Stimulated activated CD8-positive, alpha-beta memory T cell treated with anti-CD3 and anti-CD28 coated beads, Interleukin-7, amount 100 ng/mL, for 4 hours (primary cell): ENCODE measurements at places on chromosomes 7 and 10.

DNA sequence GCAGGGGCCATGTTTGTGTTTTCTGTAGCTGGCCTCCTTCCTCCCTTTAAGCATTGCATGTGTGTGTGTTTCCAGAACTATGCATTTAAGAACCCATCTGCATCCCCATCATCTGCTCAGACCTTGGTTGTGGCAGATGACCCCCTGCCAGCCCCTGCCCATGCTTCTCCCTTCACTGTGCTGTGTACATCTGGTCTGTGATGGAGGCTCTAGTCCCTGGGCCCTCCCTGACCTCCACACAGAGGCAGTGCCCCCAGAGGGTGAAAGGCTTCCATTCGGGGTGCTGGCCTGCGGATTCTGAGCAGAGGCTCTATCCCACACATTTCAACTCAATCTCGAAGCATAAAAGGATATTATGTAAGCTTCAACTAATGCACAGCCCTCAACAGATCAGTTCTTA is 89.4 kb downstream of the TACC2 start:
- DNase-seq = no peak

DNA sequence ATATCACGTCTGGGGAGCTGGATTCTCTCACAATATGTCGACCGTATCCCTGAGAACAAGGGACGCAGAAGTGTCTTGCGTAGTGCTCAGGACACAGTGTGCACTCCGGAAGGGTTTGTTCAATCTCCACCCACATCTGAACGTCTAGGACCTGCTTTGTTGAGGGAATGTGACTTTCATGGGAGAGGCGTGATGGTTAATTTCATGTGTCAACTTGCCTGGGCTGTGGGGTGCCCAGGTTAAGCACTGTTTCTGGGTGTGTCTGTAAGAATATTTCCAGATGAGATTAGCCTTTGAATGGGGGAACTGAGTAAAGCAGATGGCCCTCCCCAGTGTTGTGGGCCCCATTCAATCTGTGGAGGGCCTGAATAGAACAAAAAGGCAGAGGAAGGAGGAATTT is 80.4 kb upstream of the SFMBT2 start:
- no peak for DNase-seq

DNA sequence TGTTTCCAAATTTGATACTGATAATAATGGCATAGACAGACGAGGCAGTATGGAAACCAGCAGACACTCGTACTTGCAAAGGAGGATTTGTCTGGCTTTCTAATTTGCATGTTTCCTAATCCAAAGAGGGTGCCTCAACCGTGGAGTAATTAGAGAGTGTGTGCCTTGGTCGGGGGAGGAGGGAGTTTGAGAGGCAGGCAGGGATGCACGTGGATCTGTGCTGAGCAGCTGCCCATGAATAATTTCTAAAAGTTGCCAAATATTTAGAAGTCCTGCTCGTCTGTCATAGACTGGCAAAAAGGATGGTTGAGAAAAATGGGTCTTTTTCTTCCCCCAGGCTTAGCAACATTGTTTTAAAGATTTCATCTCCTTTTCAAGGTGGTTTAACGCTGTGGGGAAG is 69.4 kb downstream of the PTPRE start:
- DNase-seq = no peak

- DNase-seq = no peak
These were observed 135.8 kb downstream of the RAMP3 start for GRCh38 chr7:45293295-45293942.

DNA sequence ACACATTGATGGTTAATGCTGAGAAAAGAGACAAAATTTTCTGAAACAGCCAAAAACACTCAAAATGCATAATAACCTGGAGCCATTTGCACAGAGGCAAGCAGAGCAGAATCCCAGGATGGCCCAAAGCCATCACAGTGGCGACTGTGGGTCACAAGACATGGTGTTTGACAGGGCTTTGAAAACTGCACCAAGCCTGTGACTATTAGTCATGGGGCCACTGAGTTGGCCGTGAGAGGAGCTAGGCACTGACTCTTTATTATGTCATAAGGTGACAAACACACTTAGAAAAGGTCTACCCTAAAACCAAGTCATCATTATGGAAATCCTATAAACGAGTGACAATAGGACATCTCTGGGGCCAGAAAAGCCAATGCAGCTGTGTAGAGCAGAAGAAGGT is 23.9 kb downstream of the DRGX start:
- DNase-seq = no peak

GRCh38 chr10:48929413-48929990 is 10.1 kb downstream of the LRRC18 start:
- no peak for DNase-seq

GRCh38 chr7:105655500-105656380 is 74.4 kb upstream of the EFCAB10 start:
- no peak for DNase-seq

DNA sequence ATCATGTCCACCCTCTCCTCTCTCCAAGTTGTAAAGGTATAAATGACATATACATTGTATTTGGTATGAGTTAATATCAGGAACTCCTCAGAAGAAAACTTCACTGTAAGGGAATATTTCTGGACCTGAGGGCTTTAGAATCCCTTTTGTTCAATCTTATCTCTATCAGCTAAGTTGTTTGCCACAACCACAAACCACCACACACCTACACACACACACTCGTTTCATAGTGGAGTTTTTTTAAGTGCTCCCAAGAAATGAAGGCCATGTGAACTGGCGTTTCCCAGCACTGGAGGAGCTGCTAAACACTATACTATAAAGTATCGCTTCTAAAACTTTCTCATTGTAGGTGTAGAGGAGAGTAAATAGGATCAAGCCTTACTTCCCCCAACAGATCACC is 64.8 kb upstream of the GHITM start:
- no peak for DNase-seq

- DNase-seq = no peak
These were observed 22.5 kb downstream of the LRRN3 start for GRCh38 chr7:111113263-111114017.

DNA sequence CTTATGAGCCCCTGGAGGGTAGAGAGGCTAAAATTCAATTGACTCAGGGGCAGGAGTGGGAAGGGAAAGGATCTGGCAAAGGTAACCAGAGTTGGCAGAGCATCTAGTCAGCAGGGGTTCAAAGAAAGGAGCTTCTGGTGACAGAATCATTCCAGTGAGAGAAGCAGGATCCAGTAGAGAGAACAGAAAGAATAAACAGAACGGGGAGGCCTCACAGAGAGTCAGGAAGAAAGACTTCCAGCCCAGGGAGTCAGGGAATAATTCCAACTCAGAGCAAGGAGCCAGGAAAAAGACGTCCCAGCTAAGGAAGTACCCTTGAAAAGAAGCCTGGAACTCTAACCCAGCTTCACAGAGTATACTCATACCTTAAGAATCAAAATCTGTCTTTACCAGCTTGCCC is 66.6 kb upstream of the CPXM2 start:
- no peak for DNase-seq

GRCh38 chr7:122304319-122304975 is at the start of gene FEZF1:
TSS of gene FEZF1 (minus strand) at chr7:122304750. CDS start at chr7:122304437, 313 bp downstream.
- no peak for DNase-seq

DNA sequence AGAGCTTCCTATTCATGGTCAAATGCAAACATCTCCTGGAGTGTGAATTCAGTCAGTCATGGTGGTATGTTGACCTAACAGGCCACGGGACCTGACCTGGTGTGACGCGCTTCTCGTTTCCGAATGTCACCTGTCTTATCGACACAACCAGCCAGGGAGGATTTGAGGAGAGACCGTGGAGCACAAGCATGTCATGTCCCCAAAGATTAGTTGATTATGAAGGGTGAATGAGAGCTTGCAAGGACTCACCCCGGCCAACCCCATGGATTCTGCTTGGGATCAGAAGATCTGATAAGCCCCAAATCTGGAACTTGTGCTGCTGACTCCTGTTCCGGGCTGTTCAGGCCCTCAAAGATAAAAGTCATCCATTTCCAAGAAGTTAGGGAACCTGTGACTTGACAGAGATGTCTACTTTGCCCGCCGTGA is 10.5 kb downstream of the ADRA2A start:
- no peak for DNase-seq

- DNase-seq = no peak
These were observed 196.4 kb downstream of the LHFPL3 start for GRCh38 chr7:104524853-104525252.

- no peak for DNase-seq
These were observed 8.1 kb downstream of the CNPY1 start for GRCh38 chr7:155538293-155538692.

- no peak for DNase-seq
These were observed 5.3 kb downstream of the GLRX3 start for GRCh38 chr10:130141460-130141859.

- DNase-seq = no peak
These were observed 75.4 kb downstream of the NOC3L start for GRCh38 chr10:94287336-94287735.

DNA sequence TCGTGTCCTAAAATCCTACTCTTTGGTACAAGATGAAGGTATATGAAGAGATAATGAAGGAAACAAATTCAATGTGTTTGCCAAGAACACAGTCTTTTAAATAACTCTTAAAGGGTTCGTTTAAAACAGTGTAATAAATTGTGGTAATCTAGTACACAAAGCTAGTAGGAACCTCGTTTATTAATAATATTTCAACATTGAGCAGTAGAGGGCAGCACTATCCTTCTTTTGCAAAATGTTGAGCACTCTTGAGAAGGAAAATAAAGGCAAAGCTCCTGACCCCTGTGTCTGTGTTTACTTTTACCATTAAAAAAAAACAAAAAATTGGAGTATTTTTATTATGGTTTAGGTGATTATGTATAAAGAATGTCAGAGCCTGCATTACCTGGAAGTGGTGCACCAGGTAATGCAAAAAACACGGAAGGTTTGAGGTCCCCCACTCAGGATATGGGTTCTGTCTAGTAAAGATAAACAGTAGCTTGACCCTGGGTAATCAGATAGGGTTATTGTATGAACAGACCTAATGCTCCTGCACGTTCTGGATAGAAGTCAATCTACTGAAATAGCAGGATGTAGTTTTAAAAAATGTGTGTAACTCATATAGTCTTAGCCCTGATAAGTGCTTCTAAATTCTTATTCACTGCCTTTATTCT is 5.7 kb upstream of the GOT1 start:
- no peak for DNase-seq

DNA sequence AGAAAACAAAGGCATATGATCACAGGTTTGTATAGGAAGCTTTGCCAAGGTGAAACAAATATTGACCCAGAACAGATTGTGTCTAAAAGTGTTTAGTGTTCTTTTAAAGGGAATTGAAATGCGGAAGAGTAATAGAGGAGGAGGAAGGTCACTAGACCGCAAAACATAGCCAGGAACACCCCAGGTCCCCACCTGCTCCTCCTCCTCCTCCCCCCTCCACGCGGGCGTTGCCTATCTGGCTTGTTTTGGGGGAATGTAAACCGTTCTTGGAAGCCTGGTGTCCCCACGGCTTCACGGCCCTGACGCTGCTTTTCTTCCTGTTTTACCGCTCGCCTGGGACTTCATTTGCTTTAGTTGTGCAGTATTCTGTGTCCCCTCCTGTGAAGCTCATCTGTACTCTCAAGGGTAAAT is 81.0 kb upstream of the PFKP start:
- DNase-seq = no peak

GRCh38 chr10:12388671-12389070 is 39.3 kb downstream of the CAMK1D start:
- no peak for DNase-seq

GRCh38 chr7:155225095-155225494 is 72.6 kb upstream of the INSIG1 start:
- no peak for DNase-seq

DNA sequence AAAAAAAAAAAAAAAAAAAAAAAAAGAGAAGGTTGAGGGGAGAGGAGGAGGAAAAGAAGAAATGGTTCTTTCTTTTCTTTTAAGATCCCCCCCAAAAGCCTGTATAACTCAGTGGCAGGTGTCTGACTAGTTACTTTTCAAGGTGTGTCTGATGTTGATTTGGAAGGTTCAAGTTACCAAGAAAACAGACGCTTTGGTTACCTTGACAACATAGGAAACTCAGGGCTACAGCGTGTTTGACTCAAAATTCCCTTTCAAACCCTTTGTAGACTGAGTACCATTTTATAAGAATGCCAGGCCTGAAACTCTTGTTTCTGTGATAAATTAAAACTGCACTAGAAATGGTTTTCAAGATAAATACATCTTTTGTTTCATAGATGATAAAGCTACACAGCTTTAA is 286.8 kb downstream of the SKIDA1 start:
- no peak for DNase-seq

DNA sequence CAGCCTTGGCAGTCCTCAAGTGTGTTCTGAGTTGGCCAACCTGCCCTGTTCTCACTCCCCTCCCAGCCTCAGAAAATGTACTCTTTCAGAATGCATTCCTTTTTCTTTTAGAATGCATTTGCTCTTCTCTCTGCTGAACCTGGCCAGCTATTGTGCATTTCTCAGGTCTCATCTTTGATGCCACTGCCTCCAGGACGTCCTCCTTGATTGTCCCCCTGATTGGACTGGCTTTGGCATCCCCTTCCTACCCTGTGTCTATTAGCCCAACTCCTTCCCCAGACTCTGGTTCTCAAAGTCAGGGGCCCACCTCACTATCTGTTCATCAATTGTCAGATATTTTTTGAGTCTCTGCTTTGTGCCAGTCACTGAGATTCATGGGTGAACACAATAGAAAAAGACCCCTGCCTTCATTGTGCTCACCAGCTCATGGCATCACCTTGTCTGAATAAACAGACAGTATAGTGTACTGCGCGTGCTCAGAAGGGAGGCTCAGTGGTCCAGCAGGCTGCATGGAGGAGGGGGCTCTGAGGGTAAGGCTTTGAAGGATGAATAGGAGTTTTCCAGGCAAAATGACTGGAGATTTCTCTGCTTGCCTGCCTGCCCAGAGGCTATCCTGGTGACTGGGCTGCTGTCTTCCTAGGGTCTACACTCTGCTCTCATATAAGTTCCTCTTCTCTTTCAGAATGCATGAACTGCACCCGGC is 96.5 kb downstream of the MYL10 start:
- no peak for DNase-seq

- no peak for DNase-seq
These were observed 24.8 kb downstream of the STYXL1 start for GRCh38 chr7:76023002-76023401.

GRCh38 chr7:99156649-99157048 is 12.7 kb upstream of the SMURF1 start:
- DNase-seq = no peak

- DNase-seq = no peak
These were observed 39.3 kb downstream of the COL1A2 start for GRCh38 chr7:94434042-94434441.

DNA sequence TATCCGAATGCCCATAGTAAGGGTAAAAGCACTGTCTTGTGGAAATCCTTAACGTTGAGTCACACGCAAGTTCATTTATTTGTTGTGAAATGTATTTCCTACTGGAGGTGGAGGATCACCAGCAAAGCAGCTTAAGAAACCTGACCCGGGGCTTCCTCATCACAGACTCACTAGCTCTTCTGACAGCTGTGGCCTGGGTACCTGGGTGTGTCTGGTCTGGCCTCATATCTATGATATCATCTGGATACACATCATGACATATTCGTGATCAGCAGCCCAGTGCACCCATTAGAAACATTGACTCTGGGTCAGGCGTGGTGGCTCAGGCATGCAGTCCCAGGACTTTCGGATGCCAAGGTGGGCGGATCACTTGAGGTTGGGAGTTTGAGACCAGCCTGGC is 8.8 kb downstream of the DRGX start:
- no peak for DNase-seq

GRCh38 chr7:33950047-33950714 is 44.8 kb downstream of the BMPER start:
- DNase-seq = no peak
